ENCODE measurements at places on chromosomes 3 and 15.

DNA sequence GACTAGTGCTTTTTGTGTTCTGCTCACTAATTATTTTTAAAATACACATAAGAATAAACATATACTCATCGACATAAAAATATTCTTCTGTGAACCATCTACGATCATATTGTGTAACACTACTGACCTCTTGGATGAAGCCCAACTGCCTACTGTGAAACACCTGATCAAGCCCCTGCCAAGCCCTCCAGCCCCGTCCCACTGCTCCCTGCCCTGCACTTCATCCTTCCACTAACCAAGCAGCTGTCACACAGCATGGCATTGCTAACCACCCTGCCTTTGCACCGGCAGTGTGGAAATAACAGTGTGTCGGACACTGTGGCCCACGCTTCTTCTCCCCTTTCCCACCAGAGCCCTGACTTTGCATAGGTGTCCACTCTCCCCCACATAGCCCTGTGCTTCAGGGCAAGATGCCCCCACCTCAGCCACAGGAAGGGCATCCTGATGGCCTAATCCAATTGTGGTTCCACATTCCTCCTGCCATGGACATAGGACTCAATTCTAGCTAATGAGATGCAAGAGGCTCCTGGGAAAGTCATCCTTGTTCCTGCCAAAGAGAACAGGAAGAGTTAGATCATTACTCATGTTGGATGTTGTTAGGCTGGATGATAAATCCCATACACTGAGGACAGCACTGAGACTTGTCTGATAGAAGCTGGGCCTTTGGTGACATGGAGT lies 35.0 kb upstream of the ARID3B start:
- DNase-seq, result no peak

DNA sequence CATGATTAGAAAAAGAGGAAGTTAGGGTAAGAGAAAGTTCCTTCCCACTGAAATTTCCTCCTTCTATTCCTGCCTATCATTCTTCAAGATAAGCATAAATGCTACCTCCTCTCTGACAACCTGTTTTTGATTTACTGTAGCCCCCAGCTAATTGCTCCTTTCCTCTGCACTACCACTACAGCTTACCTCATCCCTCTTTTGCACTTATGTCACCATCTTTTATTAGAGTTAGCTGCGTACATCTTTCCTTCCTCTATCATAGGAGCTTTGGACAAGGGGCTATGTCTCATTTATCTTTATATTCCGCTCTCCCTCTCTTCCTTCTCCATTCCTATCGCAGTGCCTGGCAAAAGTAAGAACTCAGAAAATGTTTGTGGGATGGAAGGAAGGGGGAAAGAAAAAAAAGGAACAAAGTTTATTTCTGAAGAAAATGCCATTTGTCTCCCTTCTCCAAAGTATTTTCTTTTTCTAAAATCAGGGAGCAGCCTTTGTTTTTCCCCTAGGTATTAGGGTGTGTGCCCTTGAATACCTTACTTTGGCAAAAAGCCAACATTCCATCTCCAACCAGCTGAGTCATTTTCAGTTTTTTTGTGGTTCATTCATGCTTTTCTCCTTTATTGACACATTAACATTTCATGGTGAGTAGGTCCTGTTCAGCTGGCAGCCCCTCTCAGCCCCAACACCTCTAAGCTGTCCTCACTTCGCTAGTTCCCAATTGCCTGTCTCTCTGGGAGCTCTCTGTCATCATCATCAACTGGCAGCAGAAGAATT lies 87.6 kb upstream of the SOX2 start:
- no peak for DNase-seq

DNA sequence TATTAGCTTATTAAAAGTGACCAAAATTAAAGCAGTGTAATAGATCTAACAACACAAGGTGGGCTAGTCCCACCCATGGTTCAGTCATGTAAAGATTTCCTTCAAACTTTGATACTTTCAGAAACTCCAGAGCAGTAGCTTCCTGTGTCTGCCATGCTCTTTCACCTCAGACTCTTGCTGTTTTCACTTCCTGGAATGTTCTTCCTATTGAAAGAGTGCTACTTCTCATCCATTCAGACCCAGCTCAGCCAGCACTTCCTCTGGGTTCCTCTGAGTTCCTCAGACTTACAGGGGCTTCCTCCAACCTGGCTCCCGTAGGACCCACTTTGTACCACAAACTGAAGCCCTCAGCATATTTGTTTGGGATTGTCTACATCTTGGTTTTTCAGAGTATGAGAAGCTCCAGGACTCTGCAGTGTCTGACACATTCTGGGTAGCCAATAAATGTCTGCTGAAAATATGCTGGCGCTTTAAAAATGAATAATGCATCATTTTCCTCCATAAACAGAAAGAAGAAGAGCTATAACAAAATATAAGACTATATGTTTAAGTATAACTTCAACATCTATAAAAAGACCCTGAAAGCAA lies 18.0 kb downstream of the NCEH1 start:
- DNase-seq, result no peak

GRCh38 chr15:52014616-52015015 lies 4.4 kb upstream of the MAPK6 start:
- no peak for DNase-seq

GRCh38 chr3:124552224-124552623 lies 178.0 kb upstream of the UMPS start:
- DNase-seq, result no peak

DNA sequence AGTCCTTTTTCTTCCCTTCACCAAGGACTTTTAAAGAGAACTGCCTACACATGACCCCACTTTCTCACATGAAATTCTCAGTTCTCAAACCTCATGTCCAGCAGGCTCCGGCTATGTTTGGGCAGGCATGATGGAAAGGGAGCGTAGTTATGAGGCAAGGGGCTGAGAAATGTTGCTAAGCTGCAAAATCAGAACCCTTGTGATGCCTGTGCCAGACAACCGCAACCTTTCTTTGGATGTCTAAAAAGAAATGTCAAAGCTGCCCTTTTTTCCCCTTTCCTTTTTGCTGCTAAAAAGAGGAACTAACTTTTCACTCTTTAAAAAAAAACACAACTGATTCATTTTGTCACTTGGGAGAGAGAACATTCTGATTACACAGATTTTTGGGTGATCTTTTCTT lies 19.2 kb downstream of the GNB4 start:
- no peak for DNase-seq

DNA sequence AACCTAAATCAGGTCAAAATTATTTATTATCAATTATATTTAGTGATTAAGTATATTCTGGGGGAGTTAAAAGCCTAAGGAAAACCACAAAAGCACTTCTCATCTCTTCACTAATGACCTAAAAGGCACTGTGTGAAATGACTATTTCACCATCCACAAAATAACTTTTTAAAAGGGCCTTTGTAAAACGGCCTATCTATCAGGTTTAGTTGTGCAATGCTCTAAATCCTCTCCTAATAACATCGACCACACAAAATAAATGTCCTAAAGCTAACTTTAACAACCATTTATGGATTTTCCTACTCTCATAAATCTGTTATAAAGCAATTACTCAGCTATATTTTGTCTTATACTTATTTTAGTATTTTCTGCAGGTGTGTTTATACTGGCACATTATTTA lies 1066.3 kb downstream of the ROBO1 start:
- DNase-seq, result no peak

DNA sequence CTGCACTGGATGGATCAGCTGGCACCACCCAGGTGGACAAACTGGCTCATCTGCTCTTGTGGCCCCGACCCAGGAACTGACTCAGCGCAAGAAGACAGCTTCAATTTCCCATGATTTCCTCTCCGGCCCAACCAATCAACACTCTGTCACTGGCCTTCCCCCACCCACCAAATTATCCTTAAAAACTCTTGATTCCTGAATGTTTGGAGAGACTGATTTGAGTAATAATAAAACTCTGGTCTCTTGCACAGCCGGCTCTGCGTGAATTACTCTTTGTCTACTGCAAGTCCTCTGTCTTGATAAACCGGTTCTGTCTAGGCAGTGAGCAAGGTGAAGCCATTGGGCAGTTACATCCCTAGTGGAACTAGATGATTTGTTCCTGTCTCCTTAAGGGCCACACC lies 16.1 kb downstream of the BDH1 start:
- no peak for DNase-seq

- no peak for DNase-seq
These were observed 168.3 kb upstream of the GBE1 start for GRCh38 chr3:81929697-81930096.

- DNase-seq, result no peak
These were observed 112.8 kb upstream of the CGNL1 start for GRCh38 chr15:57263520-57263919.

DNA sequence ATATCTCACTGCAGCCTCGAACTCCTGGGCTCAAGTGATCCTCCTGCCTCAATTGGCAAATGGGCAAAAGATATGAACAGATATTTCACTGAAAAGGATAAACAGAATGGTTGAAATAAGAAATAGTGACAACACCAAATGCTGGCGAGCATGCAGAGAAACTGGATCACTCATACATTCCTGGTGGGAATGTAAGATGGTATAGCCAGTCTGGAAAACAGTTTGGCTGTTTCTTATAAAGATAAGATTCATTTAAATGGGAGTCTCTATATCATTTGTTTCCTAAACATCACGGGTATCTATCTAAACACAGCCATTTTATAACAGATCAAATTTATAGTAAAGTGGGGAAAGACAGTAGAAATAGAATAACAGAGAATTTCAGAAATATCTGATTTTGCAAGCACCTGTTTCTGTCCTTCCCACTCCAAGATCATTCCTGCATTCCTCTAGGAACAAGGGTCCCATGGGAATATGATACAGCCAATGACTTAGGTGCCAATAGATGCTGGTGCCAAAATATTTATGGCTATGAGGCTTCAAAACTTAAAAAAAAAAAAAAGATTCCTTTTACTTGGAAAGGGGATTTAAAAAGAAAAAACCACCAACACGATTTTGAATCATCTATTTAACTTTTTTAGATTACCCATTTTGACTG lies 9.9 kb upstream of the TFDP2 start:
- DNase-seq, result no peak

DNA sequence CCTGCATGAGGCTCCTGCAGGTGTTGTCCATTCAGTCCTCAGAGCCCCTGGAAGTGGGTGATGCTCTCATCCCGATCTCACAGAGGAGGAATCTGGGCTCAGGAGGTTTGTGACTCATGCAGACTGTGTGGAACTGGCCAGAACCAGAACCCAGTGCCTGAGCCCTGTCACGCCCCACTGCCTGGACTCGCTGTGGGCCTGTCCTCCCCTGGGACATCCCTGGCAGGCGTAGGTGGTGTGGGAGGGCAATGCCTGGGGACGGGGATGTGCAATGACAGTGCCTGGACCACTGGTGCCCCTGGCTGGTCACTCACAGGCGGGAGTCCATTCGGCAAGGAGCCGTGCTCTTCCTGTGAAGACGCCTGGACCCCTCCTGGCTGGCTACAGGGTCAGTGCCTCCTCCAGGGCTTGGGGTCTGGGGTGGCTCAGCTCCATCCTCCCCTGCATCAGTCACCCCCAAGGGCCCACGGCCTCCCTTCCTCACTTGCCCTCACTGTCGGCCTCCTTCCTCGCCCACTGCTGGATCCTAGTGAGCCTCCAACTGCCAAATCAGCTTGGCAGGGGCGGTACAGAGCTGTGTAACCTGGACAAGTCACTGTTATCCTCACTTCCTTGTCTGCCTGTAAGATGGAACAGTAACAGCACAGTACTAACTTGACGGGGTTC lies 14.9 kb downstream of the PSTPIP1 start:
- peak; percentile 13 for DNase-seq

DNA sequence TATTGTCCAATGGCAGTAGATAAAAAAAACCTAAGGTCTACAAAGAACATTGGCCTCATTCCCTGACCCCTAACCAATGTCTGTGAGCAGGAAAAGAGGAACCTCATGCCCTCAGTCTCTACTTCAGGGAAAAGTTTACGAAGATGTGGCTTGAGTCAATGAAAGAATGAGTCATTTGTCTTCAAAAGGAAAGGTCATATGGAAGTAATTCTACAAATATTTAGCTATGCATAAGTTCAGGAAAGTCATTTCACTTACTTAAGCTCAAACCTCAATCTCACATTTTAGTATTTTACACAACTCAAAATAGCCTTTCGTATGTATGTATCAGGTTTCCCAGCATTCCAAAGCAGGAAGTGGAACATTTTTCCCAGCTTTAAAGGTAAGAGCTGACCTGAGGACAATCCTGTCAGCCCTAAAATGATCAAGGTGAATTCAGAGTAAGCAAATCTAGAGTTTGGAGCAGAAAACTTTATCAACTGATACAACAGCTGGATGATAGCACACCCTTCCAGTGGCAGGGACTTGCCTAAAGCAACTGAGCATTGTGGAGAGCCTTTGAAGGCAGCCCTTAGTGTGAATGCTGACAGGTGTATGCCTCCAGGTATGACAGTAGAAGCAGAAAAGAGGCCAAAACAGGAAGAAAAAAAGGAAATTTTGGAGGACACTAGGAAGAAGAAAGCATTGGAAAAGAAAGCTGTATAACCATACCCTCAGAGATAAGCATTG lies 53.9 kb upstream of the ACKR4 start:
- DNase-seq, result no peak

GRCh38 chr15:66619152-66619903 lies 53.5 kb upstream of the LCTL start:
- peak; percentile 87 for DNase-seq

DNA sequence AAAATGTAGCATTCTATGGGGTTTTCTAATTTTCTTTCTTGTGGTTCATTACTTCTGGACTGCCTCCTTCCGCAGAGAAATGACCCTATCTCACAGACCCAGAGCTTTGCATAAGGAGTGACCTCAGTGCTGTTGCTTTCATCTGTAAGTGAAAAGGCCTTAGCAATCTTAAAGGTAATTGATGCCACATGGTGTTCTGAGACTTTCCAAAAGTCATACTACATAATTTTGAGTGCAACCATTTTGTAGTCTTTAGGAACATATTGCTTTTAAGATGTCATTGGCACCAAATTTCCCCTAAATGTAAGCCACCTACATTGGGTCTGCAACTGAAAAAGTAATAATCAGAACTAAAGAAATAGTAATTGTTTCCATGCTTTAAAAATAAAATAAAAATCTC lies 9.2 kb upstream of the HHLA2 start:
- DNase-seq, result no peak

GRCh38 chr15:74653426-74654102 lies 37.9 kb downstream of the CLK3 start:
- DNase-seq, result no peak

DNA sequence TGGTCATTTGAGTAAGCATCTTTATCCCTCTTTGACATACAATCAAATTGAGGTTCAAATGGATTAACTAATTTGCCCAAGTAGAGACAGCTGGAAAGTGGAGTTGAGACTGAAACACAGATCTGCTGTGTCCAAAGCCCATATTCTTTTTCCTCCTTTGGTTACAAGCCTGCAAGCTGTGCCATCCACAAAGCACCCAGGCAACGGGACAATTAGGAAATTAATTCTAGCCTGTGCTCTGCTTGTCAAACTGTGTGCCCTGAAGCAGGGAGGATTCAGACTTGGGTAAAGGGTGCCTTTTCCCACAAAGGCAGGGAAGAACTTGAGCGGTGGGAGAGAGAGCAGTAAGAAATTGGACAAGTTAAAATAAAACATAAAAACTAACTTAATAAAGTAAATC lies 127.9 kb downstream of the DTWD1 start:
- DNase-seq, result no peak

- DNase-seq, result no peak
These were observed 187.3 kb upstream of the PDZRN3 start for GRCh38 chr3:73812054-73812453.

All from left ventricle myocardium superior (tissue), 1 donor.